ENCODE measurements at places on chromosomes 2 and 18.

DNA sequence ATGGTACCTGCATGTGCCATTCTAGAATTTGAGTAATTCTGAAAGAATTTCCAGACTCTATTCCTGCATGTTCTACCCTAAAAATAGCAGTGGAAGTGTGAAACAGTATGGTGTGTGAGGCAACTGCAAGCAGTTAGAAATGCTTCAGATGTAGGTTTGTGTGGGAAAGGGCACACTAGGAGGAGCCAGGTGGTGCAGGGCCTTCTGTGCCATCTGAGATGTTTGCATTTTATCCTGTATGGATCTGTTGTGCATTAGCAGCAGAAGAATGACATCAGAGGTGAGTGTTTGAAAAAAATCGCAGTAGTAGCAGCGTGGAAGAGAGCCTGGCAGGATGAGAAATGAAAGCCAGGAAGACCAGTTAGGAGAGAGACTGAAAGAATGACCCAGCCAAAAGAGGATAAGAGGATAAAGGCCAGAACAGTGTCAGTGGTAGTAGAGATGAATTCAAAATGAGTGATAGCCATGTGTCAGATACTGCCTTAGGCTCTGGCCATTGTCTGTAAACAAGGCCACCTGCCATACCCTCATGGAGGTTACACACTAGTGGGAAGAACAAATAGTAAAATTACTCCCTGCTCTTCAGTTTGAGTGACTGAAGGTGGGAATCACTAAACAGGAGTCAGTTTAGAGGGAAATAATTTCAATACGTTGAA, 142.2 kb downstream of the PKP4 start:
- DNase-seq: no peak

DNA sequence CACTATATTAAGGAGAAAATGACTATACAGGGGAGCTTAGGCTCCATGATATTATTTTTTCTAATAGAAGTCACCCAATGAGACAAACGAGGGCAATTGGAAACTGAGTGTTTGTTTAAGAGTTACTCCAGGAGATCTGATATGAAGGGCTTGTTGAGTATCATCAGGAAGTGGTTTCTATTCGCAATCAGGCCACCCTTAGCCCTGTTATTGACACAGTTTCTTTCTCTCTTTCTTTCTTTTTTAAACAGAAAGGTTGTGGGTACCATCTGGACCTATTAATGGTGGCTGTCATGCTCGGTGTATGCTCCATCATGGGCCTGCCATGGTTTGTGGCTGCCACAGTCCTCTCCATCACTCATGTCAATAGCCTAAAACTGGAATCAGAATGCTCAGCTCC, 117.3 kb downstream of the DPP4 start:
- no peak for DNase-seq

- no peak for DNase-seq
Measured at GRCh38 chr2:159151198-159152127, 135.0 kb downstream of the WDSUB1 start.

- DNase-seq: peak; percentile 50
Measured at GRCh38 chr2:195473862-195474261, 183.2 kb upstream of the SLC39A10 start.

GRCh38 chr2:164203131-164203530, 418.2 kb downstream of the GRB14 start:
- DNase-seq: no peak

DNA sequence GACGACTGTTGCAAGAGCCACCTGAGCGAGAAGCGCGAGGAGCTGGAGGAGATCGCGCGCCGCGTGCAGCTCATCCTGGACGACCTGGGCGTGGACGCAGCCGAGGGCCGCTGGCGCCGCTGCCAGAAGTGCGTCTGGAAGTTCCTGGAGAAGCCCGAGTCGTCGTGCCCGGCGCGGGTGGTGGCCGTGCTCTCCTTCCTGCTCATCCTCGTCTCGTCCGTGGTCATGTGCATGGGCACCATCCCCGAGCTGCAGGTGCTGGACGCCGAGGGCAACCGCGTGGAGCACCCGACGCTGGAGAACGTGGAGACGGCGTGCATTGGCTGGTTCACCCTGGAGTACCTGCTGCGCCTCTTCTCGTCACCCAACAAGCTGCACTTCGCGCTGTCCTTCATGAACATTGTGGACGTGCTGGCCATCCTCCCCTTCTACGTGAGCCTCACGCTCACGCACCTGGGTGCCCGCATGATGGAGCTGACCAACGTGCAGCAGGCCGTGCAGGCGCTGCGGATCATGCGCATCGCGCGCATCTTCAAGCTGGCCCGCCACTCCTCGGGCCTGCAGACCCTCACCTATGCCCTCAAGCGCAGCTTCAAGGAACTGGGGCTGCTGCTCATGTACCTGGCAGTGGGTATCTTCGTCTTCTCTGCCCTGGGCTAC, 1.2 kb downstream of the KCNF1 start:
- DNase-seq: no peak

- DNase-seq: no peak
Measured at GRCh38 chr2:33421820-33422219, 54.6 kb upstream of the RASGRP3 start.

GRCh38 chr2:126571403-126571802, 84.6 kb upstream of the GYPC start:
- DNase-seq: peak; percentile 1

DNA sequence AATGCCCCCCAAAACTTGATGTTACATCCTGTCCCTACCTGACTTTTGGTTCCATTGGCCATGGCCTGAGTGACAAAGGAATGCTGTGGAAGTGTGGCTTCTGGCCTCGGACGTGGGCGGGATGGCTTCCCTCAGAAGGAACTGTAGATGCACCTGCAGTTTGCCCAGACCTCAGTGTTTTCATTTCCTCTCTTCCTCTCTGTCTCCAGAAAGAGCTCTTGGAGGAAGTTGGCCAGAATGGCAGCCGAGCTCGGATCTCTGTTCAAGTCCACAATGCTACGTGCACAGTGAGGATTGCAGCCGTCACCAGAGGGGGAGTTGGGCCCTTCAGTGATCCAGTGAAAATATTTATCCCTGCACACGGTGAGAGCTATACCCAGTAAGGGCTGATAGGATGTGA, 61.0 kb upstream of the TMEM87B start:
- DNase-seq: no peak

GRCh38 chr2:171083451-171083850, 77.2 kb downstream of the TLK1 start:
- DNase-seq: peak; percentile 10

- DNase-seq: no peak
Measured at GRCh38 chr18:34222307-34223163, 2.2 kb downstream of the NOL4 start.

- peak; percentile 9 for DNase-seq
Measured at GRCh38 chr2:7670905-7671641, 753.9 kb downstream of the RNF144A start.

- DNase-seq: no peak
Measured at GRCh38 chr2:157291018-157291417, 33.5 kb downstream of the GALNT5 start.

DNA sequence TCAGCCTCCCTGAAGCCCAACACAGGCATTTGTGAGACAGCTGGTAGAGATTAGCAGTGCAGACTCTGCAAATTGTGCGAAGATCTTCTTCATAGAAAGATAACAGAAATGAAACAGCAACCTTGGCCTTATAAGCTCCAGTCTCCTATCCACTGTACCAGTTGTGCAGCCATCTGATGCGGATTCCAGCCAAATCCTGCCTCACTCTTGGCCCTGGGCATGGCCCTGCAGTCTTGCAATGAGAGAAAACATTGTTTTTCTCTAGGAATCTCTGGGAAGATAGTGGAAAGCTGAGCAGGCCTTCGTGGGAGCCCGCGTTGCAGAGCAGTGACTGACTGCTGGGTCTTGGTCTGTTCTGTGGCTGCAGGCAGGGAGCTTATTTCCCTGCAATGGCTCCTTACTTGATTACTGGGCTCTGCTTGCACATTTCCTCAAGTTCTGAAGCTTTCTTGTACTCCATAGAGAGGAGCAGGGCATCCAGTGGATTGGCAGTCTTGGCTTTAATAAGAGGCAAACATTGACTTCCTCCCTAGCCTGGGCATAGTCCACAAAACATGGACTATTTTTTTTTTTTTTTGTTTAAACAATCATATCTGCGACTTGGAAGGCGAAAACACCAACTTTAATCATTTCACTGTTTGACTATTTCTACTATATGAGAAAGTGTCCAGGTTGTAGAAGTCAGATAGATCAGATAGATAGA, 193.0 kb downstream of the ACTR3 start:
- no peak for DNase-seq

- DNase-seq: no peak
Measured at GRCh38 chr2:147198651-147199171, 646.1 kb upstream of the ACVR2A start.

DNA sequence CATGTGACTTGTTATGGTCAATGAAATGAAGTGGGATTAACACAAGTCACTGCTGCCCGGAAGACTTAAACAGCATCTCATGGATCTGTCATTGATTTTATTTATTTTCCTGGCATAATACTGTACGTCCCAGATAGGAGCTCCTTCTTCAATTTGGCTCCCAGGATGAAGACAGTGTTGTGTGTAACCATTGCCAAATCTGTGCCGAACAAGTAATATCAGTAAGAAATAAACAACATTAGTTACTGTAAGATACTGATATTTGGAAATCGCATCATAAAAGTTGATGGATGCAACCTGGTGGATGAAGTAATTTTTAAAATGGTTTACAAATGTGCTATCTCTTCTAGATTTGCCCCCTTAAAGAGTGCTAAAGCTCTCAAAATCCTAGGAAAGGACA, 419.0 kb upstream of the MMADHC start:
- no peak for DNase-seq

DNA sequence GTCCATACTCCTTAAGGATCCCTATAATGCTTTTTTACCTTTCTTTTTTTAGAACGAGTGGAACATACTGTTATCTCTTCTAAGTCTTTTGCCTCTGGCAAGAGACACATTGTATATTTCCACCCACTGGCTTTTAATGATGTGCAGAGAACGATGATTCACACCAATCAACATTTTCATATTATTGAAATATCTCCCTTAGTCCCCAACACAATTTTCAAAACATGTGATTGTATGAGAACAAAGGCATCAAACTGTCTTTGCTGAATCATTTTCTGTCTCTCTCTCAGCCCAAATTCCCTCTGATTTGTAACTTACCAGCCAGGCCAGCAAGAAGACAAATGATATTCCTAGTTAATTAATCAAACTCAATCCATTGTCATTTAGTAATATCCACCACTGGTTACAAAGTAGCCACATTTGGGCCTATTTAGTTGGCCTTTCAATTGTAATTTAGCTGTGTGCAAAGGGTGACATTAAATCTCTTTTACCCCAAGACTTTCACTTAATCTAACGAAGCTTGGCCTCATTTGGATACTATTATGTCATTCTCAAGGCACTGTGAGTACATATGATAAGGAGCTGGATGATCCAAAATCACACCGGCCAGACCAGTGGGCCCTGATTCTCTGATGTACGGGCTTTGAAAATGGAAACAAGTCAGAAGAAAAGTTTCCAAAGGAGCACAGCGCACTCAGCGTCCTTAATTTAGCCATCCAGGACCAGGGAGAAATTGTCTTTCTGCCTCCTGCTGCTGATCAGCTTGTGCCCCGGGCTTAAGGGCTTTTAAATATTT, 185.1 kb downstream of the SCG2 start:
- no peak for DNase-seq

DNA sequence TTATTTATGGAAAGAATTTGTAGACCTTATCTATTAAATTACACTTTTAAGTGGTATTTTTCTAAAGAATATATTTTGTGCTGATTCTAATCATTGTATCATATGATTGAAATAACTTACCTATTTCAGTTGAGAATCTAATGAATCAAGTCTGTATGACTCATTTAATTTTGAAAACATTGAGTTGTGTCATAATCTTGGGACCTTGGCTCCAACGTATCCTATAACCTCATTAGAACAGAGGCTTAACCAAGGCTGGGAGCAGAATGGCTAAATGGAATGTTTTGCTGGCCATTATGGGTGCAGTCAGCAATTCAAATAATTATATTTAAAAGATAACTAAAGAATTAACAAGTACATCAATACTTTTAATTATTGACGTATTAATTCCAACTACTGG, 19.6 kb upstream of the GULP1 start:
- no peak for DNase-seq

GRCh38 chr2:35099342-35099741, 1256.2 kb upstream of the CRIM1 start:
- no peak for DNase-seq

DNA sequence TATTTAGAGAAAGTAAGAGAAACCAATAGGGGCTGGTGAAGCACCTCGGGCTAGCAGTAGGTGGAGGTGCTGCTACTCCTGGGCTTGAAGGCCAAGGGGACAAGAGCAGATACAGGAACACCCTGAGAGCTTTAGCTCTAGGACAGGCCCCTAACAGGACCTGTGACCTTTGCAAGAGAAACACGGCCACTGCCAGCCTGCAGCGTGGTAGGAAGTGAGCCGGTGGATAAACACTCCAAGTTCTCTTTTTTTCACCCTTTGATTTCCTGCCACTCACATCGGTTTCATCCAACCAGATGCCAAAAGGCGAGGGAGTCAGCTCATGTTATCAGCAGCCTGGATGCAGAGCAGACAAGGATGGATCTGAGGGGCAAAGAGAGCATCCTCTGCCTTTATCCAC, 66.8 kb upstream of the SPRED2 start:
- DNase-seq: no peak

- DNase-seq: peak; percentile 6
Measured at GRCh38 chr2:146701183-146701582, 1143.6 kb upstream of the ACVR2A start.

Measured in OCI-M1 (cell line).